ENCODE measurements at places on chromosomes 13 and 19. TPM values are rescaled to one million over a fixed set of nuclear protein-coding genes. Genes with fewer than 3 reads are reported as not detected.

Gene IZUMO1
- polyA plus RNA-seq: 1.2 TPM

Gene KLK14
- 0.42 TPM for polyA plus RNA-seq

Gene ATP7B
- 2.6 TPM for polyA plus RNA-seq

Gene ARL11
- polyA plus RNA-seq: 0.61 TPM

Gene SMARCA4
- 177 TPM for polyA plus RNA-seq

Data from GM23338 (cell line).